Suppressor macrophage treated with lipopolysaccharide for 4 hours (primary cell): ENCODE measurements at places on chromosomes 6 and 20.

DNA sequence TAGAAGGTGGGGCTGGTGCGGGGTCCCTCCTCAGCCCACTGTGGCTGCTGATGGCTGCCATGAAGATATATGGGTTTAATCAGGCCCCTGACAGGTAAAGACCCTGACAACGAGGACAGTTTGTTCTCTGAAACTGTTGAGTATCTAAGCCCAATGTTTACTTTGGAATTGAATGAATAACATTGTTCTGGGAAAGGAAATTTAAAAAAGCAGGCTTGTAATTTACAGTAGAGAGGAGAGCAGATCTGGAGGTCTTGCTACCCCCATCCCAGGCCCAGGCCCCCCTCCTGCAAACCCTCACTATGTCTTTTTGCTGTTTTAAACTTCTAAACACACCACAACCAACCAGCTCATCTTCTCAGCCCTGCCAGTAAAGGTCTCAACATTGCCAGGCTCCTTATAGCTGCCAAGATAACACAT lies 171.3 kb downstream of the CDC5L start:
- DNase-seq: no peak

DNA sequence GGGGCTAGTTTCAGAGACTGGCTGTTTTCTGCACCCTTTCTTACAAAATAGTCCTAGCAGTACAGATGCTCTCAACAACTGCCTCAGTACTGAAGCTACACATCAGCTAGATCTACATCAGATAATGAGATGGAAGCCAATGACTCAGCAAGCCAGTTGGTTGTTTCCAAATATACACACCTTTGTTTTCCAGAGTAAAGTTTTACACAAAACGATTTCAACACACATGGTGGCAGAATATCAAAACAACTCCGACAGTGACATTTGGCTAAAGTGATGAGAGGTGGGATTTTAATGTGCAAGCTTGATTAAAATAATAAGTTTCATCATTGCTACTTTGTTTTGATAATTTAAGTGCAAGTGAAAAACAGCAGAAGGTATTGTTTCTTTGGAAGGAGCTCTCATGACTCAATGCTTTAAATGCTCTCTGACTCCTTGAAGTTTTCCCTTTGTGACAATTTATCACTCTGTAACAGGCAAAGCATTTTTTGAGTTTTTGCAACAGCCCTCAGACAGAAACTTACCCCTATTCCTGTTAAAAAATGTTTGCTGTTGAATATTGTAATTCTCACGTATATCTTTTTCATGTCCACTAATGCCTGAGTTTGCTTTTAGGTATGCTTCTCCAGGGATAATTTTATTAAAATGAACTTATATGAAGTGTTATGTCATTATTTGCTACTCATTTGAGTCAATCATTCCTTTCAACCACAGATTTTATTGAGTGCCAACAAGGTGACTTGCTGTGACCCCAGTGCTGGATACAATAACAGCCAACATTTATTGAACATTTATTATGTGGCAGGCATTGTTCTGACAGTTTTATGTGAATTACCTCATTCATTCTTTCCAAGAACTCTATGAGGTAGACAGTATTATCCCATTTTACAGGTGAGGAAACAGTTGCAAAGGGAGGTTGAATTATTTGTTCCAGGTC lies 882.0 kb downstream of the TFAP2A start:
- no peak for DNase-seq

DNA sequence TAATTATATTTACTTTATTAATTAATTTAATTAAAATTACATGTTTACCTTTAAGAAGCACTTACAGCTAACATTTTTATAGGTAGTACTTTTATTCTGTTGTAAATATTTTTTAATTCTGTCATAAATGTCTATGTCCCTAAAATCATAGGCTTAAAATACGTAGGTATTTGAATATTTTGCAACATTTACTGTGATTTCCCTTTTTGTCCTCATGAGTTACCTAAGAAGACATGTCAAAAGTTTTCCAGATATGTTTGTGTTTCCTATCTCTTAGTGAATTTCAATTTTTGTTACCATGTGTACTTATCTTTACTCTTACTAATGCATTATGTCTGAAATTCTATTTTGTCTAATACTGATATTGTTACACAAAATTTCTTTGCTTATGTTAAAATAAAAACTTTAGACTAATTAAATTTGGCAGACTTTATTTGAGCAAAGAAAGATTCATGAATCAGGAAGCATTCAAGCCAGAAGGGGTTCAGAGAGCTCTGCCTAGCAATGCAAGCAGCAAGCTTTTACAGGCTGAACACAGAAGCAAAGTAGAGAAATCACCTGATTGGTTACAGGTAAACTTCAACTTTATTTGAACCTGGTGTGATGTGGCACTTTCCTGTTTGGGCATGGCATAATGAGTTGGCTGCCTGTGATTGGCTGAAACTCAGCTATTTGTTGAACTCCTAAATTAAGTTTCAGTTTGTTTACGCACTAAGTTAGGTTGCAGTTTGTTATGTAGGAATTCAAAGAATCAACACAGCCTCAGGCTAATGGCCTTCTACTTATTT lies 123.2 kb upstream of the TMEM170B start:
- no peak for DNase-seq

DNA sequence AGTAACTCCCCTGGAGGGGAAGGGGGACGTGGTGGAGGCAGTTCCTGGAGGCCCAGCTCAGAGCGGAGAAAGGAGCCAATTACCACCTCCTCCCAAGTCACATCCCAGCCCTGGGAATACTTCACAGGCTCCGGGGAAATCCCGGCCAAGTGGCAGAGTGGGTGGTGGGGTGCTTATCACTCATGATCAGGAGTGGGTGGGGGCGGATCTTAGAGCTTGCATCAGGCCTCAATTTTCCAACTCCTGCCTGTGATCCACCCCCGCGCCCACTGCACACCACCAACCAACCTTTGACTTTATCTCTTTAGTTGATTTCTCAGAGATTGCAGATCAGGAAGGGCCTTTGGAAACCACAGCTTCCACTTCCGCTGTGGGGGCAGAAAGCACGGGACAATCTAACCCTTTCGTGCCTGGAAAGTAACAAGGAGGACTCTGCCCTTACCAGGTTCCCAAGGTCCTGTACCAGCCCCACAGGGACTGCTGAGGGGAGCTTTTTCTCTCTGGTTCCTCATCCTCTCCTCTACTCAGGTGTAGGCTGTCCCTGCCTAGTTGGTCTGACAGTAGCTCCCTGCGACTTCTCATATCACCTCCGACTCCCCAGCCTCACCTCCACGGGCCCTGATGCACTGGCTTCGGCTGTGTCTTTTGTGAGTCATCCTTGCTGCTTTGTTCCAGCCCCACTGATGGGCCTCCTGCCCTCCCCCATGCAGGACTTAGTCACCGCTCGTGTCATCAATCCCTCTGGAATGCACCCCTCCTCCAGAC lies 24.9 kb upstream of the IER3 start:
- peak; percentile 87 for DNase-seq

DNA sequence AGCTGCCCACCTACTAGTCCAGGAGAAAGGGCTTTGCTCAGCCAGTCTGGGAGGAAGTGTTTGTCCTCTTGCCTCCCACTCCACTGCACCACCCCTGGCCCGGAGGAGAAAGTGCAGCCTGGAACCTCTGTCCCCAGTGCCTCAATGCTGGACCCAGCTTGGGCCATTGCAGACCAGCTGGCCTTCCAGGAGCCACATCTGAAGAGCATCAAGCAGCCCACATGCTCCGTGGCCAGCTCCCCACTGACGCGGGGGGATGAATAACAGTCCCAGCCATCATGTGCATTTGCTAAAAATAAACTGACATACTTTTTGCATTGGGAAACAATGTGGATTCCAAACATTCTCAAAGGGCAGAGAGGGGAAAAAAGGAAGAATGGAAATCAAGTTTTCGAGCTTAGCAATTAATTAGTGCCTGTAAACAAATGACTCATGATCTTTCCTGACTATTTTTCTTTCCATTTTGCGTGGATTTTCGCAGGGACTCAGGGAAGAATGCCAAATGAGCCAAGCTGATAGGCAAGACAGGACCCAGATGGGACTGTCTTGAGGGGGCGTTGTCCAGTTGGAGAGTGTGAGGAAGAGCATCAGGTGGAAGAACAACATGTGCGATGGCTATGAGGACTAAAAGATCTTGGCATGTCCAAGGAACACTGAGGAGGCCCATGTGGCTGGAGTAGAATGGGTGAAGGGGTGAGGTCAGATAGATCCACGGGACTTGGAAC lies 34.1 kb downstream of the CEBPB start:
- DNase-seq: peak; percentile 95

- DNase-seq: no peak
Measured at GRCh38 chr6:98463038-98464000, 371.1 kb upstream of the POU3F2 start.

DNA sequence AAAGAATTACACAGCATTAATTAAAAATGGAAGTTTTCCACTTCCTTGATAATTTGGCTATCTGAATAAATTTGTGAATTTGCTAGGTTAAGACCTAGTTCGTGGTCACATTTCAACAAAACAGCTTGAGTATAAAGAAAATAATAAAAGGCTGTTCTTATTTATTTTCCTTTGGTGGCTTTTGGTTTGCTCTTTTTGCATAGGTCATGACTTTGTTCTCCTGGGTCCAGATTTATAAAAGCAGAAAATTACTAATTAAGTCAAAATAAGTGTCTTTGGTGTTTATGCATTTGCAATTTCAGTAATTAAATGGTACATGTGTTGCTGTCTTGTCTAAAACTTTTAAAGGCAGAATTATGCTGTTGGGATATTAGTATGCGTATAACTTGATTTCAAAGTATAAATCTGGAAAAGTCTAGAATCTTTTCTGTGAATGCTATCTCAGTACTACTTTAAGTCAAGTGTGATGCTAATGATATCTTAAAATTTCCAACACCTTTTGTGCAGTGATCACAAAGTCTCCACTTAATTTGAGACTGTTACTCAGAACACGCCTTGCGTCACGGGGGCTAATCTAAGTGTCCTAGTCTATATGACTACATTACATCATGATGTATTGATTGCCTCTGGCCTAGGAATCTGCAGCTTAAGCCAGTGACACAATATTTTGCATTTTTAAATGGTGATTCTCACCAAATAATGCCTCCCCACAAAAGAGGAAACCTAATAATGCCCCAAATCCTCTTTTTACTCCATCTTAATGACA lies 41.0 kb downstream of the GNAS start:
- peak; percentile 29 for DNase-seq

GRCh38 chr6:81534934-81535465 lies 217.5 kb downstream of the TENT5A start:
- DNase-seq: no peak

DNA sequence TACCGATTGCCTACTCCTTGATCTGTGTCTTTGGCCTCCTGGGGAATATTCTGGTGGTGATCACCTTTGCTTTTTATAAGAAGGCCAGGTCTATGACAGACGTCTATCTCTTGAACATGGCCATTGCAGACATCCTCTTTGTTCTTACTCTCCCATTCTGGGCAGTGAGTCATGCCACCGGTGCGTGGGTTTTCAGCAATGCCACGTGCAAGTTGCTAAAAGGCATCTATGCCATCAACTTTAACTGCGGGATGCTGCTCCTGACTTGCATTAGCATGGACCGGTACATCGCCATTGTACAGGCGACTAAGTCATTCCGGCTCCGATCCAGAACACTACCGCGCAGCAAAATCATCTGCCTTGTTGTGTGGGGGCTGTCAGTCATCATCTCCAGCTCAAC lies 13.5 kb downstream of the CCR6 start:
- peak; percentile 25 for DNase-seq

DNA sequence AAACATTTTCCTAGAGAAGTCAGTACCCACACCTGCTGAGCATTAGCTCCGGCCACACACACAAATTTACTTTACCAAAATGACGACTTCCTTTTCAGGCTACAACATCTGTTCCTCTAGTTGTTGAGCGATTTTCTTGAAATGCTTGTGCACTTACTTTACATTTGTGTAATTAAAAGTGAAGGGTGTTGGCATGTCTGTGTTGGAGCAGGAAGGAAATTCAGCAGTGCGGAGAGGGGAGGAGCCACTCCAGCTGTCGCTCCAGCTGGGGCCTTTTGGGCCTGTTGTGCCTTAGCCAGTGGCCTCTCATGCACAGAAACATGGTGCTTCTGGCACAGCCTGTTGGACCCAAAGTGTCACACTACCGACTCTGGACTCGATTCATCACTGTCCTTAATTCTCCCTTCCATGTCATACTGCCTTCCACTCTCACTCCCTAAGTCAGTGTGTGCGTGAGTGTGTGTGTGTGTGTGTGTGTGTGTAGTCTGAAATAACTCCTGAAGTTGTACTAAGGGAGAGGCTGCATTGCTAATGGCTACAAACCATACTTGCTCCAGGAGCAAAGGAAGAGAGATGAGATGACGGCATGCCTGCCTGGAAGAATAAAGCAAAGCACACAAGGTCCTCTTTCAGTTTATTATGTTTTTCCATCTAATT lies 191.8 kb upstream of the ARG1 start:
- DNase-seq: no peak

DNA sequence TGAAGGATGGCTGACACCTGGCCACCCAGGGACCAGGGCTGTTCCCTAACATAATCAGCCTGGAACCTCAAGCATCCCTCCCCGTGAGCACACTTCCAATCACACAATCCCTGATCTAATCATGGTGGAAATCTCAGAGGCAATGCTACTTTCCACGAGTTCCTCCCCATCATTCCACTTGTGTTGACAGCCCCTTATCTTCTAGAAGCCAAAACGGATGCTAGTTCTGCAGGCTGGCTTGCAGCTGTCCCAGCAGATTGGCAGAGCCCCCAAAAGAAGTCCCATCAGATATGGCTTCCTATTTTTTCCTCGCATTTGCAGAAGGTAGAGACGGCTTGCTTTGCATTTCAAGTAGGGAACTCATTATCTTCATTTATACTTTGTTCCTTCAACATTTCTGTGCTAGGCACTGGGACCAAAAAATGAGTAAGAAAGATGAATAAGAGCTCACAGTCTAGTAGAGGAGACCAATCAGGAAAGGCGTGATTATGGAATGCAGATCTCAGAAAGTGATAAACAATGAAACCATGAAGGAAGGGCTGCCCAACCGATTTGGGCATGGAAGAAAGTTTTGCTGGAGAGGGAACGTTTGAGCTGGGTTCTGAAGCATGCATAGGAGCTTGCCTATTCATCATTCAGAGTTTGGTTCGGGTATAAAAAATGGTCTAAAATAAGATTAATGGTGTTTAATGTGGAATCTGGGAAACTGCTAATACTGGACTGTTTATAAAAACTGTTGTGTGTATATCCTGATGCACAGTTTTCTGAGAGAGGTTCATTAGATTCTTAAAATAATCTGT lies 44.6 kb upstream of the TBC1D7 start:
- DNase-seq: no peak

DNA sequence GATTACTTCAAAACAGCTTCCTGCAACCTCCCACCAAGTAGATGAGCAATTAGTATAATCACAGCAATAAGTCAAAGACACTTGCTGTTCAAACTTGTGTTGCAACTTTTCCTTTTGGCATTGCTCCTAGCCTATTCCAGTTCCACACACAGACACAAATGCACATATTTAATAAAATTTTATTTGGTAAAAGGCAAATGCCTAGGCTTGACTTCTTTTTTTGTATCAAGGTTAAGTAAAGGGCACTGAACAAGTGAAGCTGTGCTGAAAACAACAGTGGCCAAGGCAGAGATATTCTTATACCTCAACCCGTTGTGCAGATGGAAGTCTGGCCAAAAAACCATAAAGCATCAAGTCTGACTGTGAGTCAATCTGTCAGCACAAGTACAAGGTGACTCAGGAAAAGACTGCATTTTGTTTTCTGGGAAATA lies 708.4 kb upstream of the CITED2 start:
- peak; percentile 25 for DNase-seq

GRCh38 chr6:127570739-127571389 lies 6.1 kb upstream of the C6orf58 start:
- peak; percentile 47 for DNase-seq
